ENCODE measurements at places on chromosomes 5 and 9.

- DNase-seq, result no peak
These were observed 42.4 kb upstream of the MACIR start for GRCh38 chr5:103216137-103216536.

DNA sequence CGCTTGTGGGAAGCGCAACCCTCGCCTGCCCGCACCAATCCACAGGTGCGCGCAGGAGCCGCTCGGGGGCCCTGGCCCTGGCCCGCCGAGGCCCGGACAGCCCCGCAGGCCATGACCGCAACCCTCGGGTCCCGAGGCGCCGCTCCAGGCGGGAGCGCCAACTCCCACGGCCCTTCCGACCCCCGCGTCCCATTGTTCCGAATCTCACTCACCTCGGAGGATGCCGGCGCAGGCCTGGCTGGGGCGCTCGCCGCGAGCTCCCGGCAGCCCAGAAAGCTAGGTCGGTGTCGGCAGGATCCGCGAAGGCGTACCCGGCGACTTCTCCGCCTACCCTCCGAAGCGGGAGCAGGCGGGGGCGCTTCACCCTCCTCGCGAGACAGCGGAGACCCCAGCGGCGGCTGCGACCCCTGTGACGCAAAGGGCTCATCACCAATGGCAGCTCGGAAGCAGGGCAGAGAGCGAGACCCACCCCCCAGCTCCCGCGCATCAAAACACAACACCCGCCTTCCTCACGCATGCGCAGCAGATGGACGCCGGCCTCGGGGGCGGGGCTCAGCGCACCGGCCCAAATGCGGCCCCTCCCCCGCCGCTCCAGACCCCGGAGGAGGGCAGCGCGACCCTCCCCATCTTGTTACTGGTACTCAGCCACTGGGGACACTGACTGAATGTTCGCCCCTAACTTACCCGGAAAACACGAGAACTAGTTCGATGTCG lies 1.4 kb upstream of the SMIM27 start:
- peak; percentile 94 for DNase-seq

DNA sequence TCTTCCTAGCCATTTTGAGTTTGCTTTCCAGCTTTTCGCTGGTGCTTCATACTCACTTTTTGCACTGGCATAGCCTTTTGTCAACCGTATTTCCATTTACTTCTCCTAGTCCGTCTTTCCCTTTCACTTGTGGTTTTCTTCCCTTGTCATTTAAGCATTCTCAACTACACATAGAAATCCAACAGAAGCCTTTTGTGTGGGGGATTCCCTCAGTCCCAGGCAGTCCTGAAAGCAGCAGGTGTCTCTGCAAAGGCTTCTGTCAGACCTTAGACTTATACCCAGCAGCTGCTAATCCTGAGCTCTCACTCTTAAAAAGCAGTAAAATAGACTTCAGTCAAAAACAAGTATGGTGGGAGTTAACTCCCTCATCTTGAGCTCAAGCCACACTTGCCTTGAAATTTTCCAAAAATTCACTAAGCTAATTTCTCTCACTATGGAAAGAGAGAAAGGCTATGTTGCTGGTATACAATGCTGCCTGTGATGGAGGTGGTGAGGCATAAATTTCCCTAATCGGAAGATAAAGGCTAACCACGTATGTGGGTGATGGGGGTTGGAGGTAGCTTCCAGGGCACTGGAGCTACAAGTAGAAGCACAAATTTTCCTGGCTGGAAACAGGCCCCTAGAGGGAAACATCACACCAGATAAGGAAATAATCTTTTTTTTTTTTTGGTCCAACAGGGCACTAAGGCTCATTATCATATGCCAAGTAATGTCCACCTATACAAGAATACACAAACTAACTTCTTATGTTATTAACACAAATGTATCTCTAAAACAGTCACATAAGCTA lies 34.8 kb upstream of the IFNK start:
- no peak for DNase-seq

DNA sequence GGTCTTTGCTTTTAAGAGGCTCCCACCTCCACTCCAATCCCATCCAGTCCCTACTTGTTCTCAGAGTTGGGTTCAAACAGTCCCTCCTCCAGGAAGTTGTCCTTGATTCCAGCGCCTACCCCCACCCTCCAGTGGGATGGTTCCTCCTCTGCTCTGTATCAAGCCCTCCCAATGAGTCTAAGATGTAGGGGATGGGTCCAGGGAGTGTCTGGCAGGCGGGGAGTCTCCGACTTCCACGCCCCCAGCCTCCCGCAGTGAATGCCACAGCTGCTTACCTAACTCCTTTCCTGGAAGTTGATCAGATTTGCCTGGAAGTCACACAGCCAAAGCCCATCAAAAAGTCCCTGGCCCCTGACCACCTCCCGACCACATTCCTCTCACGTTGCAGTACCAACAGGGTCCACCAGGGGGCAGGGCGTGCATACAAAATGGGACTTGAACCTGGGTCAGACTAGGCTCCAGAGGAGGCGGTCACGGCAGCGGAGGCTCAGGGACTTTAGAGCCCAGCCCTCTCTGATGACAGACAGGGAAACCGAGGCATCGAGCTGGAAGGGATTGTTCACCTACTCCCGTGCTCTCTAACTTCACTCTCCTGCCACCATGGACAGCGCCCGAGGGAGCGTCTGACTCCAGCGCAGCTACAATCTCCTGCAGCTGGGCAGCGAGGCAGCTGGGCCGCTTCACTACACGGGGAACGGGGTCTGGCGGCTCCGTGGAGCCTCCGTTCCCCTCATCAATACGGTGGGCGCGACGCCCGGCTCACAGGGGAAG lies 25.0 kb upstream of the TDRD7 start:
- peak; percentile 43 for DNase-seq

DNA sequence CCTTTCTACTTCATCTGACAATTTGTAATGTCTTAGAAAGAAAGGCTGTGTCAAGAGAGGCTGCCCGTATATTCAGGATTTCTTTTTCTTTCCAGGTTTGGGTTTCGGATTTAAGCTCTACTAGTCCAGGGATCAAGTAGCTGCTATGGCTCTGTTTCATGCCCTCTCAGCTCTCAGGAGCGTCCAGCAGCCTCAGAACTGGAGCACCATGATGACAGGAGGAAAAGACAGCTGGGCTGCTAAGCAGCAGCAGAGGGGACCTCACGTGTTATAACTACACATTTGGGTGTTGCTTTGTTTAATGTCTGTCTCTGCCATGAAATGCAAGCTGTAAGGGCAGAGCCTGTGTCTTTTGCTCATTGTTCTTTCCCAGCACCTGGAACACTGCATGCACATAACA lies 28.5 kb downstream of the TBC1D2 start:
- DNase-seq, result no peak

DNA sequence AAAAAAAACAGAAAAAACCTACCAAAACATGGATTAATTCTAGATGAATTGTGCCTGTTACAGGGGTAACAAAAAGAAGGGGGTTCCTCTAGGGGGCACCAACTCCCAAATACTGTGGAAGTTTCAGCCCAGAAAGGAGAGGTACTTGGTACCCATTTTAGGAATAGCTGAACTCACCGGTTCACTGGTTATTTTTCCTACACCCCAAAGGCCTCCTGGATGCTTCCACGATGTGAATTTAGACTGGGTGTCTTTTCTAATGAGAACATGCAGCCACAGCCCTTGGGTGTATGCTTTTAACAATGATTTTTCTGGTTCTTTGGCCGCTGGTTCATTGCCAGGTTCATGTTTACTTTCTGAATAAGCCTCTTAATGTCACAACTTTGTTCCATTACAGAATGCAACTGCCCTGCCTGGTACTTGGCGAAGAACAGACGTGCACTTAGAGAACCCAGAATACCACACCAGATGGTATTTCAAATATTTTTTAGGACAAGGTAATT lies 46.7 kb downstream of the GARNL3 start:
- no peak for DNase-seq

DNA sequence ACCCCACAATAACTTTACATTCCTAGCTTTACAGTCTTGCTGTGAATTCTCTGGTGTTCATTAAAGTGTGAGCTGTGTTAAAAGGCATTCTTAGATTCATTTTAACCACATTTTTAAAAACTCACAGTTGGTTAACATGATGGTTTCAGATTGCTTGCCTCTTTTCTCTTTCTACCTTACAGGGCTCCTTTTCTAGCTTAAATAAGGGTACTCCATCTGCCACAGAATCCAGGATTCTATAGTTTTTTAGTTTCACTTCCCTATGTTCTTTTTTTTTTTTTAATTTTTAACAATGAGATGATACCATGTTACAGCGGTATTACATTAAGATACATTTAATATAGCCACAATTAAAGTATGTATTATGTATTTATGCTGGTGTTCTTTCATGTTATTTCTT lies 3.9 kb upstream of the FBXO4 start:
- no peak for DNase-seq

GRCh38 chr5:59587489-59588337 lies 305.8 kb downstream of the PDE4D start:
- DNase-seq, result peak; percentile 89

Data from midbrain (tissue), 1 donor.